Bone marrow (tissue), 2 donors: ENCODE measurements at places on chromosomes 1 and 21.
A peak's percentile ranks its signal among the peaks of the same experiment; 100 is the strongest.

GRCh38 chr1:89391686-89392085, 27.8 kb downstream of the GBP6 start:
- DNase-seq: peak; percentile 12

DNA sequence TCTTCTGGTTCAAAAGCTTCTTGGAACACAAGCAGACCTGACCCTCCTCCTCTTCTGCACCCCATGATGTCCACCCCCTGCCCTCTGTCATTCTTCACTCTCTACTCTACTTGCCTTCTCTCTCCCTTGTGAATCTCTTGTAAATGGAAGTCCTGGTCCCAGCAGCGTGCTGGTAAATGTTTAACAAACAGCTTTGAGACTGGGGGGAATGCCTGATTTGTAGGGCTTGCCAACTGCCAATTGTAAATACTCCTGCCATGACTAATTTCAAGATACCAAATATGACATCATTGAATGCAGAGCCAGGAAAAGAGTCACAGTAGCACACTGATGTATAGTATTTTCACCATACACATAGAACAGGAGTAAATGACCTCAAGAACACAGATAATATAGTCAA, 40.9 kb upstream of the LRRN2 start:
- DNase-seq: no peak

- no peak for DNase-seq
These were observed 69.9 kb upstream of the USP25 start for GRCh38 chr21:15659753-15660422.

- no peak for DNase-seq
These were observed 1493.7 kb downstream of the AMY1C start for GRCh38 chr1:105243411-105243810.

DNA sequence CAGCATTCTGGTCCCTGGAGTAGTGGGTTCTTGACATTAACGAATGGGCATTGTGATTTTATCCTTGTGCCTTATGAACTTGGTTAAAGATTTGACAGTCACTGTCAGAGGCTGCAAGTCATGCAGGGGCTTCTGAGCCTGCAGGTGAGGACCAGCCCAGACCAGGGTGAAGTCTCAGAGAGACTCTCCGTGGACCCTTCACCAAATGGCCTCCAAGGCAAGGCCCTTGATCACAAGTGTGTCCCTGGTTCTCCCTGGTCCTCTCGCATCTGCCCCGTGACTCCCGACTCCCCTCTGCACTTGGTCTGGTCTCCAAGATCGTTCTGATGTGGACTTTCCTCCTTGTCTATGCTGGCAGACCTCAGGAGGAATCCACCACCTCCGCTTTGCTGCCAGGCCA, 476.5 kb upstream of the VAMP3 start:
- DNase-seq: no peak

DNA sequence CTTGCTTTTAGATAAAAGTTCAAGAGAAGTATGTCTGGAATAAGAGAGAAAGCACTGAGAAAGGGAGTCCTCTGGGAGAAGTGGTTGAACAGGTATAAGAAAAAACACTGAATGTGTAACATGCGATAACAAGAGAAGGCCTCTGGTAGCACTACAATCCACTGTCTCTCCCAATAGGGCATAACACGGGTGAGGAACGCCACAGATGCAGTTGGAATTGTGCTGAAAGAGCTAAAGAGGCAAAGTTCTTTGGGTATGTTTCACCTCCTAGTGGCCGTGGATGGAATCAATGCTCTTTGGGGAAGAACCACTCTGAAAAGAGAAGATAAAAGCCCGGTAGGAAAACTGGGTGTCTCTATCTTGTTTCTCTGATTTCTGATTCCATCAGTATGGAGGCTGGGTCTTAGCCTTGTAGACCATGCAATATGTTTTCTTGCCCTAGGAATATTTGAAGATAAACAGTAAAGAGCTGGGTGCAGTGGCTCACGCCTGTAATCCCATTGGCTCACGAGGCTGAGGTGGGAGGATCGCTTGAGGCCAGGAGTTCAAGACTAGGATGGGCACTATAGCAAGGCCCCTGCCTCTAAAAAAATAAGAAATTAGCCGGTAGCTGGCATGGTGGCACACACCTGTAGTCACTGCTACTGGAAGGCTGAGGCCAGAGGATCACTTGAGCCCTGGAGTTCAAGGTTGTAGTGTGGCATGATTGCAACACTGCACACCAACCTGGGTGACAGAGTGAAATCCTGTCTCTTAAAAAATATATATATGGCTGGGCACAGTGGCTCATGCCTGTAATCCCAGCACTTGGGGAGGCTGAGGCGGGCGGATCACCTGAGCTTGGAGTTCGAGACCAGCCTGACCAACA, 40.4 kb downstream of the DAP3 start:
- peak; percentile 47 for DNase-seq

DNA sequence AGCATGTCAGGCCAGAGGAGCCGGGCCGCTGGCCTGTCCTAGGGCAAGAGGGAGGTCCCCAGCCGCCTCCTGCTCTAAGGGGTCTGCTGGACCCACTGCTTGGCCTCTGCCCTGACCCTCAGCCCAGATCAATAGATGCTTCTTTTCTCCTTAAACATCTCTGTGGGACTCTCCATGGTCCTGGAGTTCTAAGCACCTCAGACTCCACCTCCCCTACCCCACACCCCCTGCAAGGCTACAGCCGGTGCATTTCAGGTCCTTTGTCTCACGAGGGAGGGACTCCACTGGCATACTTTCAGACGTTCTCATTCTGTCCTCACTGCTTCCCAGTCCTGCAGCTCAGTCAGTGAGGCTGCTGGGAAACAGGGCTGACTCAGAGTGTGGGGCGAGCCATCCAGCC, 11.0 kb downstream of the CNTN2 start:
- DNase-seq: no peak
